ENCODE measurements at places on chromosomes 2 and 18. TPM values are rescaled to one million over a fixed set of nuclear protein-coding genes. Genes with fewer than 3 reads are reported as not detected.

Gene SLC5A7
- total RNA-seq: not detected

DNA sequence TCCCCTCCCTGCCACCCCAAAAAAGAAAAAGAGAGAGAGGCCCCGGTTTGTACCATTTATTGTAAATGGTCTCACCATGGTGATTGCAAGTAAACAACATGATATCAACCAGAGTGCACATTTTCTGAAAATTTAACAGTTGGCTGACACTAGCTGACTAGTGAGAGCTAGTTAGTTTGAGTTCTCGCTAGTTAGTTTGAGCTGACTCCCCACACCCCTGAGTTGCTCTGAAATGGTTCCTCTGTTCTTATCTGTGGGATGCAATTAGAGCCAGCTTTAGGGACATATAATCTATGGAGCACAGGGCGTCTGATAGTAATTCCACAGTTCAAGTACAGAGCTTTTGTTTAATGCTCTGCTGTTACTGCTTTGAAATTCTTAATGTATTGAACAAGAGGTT lies 13.1 kb downstream of the CASP10 start:
- H3K36me3 ChIP-seq: no peaks in the 10 kb centered on the region
- peaks cover 12% of the 10 kb centered on the region for H3K4me1 ChIP-seq
- DNase-seq: no peak

DNA sequence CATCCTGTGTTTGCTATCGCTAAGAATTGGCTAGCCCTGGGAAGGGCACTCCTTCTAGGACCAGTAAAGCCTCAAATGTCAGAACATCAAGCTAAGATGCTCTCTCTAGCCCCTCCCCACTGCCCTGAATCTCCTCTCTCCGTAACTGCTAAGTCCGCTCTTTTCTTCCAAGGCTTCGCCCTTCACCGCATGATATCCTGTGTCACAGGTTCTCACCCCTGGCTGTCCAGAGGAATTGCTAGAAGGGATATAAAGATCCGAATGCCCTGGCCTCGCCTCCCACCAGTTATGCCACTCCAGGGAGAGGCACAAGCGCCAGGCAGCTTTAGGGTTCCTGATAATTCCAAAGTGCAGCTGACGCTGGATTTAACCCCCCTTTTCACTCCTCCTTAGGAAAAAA lies 17.1 kb upstream of the GPR45 start:
- H3K27ac ChIP-seq: no peak overlapping the region
- no peak for DNase-seq
- H3K4me1 ChIP-seq: no peaks in the 10 kb centered on the region
- H3K27me3 ChIP-seq: no peaks in the 10 kb centered on the region
- H3K4me3 ChIP-seq: no peak overlapping the region

Gene CNTNAP5
- not detected for total RNA-seq

DNA sequence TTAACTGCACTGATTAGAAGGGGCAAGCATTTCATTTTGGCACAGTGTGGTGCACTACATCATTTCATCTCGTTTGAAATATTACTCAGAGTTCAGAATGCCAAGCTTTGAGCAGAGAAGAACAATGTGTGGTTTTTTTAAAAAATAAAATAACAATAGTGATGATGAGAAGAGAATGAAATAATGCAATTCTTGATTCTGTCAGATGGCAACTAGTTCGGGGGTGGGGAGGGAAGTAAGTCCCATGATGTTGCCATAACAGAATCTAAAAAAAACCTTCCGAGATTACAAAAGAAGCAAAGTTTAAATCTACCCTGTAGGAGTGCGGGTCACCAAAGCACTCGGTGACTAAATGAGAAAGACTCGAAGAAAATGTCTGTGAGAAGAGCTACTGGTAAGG lies 490.4 kb downstream of the NR4A2 start:
- H3K4me1 ChIP-seq: no peaks in the 10 kb centered on the region
- H3K27me3 ChIP-seq: no peaks in the 10 kb centered on the region
- H3K36me3 ChIP-seq: no peaks in the 10 kb centered on the region

Gene OR6B2
- total RNA-seq: not detected

GRCh38 chr18:12998332-12999060 lies 7.3 kb downstream of the CEP192 start:
- H3K36me3 ChIP-seq: peaks cover 1% of the 10 kb centered on the region
- peak overlapping the region; percentile 46 for H3K4me3 ChIP-seq
- H3K4me1 ChIP-seq: peaks cover 34% of the 10 kb centered on the region
- peak overlapping the region; percentile 88 for H3K27ac ChIP-seq
- no peaks in the 10 kb centered on the region for H3K27me3 ChIP-seq
- peak; percentile 62 for DNase-seq

GRCh38 chr18:49247781-49248180 lies 212.7 kb downstream of the DYM start:
- H3K4me3 ChIP-seq: no peak overlapping the region
- H3K27ac ChIP-seq: no peak overlapping the region
- no peaks in the 10 kb centered on the region for H3K27me3 ChIP-seq
- DNase-seq: no peak
- peaks cover 6% of the 10 kb centered on the region for H3K36me3 ChIP-seq

Data from GM12878 (cell line).